ENCODE measurements at places on chromosomes 4 and X.

GRCh38 chr4:156913234-156913633 lies 58.4 kb downstream of the PDGFC start:
- no peak for DNase-seq

DNA sequence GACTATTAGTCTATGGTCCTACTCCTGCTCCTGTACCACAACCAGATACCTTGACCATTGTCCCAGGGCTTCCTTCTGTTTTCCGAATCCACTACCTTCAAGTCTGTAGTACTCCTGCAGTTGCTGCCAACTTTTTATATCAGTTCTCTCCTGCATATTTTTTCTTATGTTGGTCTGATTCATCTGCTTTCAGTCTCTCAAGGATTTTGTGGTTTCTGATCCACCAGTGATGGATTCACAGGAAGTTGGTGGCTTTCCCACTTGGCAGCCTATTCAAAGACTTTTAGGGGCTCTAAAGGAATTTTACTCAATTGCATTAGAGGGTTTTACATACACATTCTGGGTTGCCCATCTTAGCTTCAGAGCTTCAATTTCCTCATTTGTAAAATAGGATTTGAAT lies 23.6 kb downstream of the KIF4A start:
- peak; percentile 71 for DNase-seq

GRCh38 chr4:15416357-15417232 lies 11.2 kb upstream of the C1QTNF7 start:
- DNase-seq = no peak

DNA sequence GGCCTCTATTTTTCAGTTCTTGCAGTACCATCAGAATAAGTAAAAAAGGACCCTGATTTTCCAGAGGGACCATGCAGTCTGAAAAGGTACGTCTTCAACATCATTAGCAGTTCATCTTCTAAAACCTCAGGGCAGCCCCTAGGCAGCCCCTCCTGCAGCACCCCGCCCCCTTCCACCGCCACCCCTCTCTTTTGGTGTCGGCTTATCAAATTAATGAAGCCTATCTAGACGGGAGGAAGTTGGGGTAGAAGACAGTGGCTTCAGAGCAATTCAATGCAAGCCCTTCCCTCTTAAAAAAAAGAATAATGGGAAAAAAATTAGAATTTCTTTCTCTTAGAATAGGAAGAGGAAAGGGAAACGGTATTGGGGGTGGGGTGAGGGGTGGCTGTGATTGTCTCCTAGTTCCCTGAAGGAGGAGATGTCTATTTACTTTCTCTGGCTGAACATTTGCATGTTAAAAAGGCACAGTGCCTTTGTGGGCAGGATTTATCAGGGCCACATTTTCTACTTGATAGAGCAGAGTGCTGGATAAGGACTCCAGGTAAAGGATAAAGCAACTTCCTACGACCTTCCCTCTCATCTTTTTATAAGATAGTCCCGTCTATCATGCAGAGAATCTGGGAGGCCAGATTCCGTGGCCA lies 159.4 kb downstream of the MGST2 start:
- no peak for DNase-seq

GRCh38 chrX:78333521-78333920 lies 6.1 kb upstream of the CYSLTR1 start:
- no peak for DNase-seq

DNA sequence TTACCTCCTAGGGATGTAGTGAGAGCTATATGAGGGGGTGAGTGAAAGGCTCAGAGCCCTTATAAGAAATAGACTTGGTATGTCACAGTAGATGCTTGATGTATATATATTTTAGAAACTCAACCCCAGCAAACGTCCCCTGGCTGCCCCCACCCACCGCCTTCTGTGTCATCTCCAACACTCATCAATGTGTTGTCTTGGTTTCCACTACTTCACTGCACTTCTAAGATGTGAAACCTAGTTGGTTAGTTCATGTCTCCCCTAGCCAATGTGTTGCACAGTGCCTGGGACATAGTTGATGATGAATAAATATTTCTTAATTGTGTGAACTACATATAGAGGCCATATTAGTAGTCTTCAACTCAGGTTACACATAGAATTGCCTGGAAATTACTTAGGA lies 4.4 kb downstream of the FGFBP2 start:
- DNase-seq = no peak

DNA sequence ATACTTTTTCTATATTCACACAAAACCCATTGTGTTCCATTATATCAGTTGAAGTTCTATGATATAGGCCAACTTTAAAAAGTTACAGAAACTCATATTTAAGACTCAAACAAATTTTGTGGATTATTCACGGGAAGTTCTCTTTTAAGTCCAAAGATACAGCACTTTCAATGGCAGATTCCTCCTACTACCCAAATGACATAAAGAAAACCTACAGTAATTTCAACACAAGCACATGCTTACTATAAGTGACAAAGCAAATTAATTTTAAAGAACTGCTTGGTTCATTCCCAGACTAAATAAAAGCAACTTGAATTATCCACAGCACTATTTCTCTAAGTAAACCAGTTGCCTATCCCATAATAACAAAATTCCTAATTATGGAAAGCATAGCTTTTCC lies 4.1 kb downstream of the PPA2 start:
- DNase-seq = no peak

DNA sequence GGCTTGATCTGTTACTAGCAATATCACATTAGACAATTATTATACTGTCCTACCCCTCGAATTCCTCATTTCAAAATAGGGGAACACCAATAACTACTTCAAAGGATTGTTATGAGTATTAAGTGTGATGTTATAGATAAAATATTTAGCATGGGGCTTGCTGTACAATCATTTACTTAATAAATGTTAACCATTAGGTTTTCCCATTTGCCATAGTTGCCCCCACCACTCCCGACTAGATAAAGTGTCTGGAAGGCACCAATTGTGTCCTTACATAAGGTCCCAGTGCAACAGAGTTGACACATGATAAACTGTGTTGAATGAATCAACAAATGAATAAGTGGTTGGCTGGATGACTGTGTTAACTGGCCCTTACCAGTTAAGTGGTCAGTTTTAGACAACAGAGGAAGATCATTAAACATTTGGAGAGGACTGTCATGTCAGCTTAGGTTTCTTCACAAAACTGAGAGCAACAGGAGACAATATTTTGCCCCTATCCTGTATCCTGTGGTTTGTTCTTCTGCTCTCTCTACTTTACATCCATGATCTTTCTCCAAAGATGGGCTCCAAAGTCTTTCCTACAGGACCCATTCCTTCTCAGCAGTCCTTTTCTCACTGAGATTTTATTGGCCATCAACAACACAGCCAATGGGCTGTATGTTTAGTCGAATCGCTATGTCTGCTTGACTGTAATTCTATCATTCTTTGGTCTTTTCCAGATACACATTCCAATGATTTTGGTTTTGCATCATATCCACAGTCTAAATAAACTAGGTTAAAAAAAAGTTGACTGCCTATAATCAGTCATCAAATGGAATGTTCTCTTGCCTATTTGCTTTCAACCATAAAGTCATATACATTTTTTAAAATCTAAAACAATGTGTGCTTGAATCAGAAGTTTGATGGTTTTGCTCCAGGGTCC lies 74.4 kb downstream of the RNF150 start:
- DNase-seq = peak; percentile 91

- DNase-seq = peak; percentile 47
Observed at GRCh38 chr4:141571362-141571761, 65.0 kb upstream of the IL15 start.

- peak; percentile 25 for DNase-seq
Observed at GRCh38 chrX:68183612-68184214, 249.6 kb downstream of the OPHN1 start.

GRCh38 chr4:102578270-102578669 lies 77.1 kb downstream of the NFKB1 start:
- no peak for DNase-seq

GRCh38 chr4:87498446-87498900 lies 30.7 kb downstream of the SPARCL1 start:
- DNase-seq = peak; percentile 85

DNA sequence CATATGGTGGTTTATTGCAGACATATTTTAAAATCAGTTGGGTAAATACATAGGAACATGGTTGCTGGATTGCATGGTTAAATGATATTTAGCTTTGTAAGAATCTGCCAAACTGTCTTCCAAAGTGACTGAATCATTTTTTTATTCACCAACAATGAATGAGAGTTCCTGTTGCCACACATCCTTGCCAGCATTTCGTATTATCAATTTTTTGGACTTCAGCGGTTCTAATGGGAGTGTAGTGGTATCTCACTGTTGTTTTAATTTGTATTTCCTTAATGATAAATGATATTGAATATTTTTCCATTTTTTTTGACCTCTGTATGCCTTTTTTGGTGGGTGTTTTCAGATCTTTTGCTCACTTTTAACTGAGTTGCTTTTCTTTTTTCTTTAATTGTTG lies 1.4 kb upstream of the MTHFD2L start:
- DNase-seq = no peak

DNA sequence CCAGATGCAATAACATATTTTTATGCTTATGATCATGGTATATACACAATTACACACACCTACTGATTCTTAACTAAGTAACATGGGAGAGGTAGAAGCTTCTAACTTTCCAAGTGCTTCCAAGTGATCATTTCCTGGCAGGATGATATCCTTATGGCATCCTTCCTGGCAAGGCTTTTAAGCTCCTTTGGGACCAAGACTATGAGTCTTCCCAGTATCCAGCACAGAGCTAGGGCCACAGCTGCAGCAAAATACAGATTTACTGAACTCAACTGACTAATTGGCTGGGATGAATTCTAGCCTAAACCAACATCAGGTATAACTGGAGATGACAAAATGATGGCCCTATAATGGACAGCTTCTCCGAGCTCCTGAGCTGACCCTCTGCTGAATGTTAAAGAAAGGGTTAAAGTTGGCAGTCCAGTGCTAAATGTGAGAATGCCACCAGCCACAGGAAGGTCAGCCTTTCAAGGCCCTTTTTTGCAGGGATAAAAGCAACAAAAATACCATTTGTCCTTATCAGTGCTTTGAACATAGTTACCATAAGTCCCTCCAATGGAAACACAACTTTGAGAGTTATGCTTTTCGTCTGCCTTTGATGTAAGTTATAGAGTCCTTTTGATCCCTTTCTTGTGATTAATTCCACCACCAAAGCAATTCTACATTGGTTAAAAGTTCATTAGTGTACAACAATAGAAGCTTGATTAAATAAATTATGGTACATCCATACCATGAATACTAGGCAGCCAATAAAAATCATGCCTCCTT lies 73.4 kb downstream of the MGST2 start:
- no peak for DNase-seq

GRCh38 chr4:73603271-73603710 lies 16.9 kb downstream of the RASSF6 start:
- peak; percentile 49 for DNase-seq

DNA sequence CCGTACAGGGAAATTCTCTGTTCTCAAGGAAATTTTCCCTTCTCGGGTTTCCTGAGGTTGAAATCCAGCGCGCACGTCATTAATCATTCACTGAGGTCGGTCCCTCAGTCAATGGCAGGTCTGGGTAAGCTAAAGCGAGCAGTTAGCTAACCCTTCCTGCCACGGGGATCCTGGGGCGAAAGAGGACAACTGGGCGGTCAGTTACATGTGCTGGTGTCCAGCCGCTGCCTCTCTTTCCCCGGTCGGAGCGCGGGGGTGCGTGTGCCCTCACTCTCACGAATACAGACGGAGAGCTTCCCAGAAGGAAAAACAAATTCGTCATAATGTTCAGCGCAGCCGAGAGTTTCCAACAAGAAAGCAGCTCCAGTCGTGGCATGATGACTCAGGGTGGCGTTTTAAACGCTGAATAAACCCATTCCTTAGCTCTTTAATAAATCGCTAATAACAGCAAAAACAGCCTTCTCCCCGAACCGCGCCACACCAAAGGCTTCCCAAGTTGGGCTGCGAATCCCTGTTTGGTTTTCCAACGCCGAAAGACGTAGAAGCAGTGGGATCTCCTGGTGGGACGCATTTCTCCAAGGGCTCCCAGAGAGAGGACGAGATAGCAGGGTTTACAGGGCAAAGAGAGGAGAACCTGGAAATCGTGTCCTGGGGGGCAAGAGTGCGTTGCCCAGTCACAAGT lies 752 bp upstream of the FGF5 start:
- DNase-seq = peak; percentile 80

GRCh38 chr4:53235547-53235946 lies 130.3 kb downstream of the SCFD2 start:
- no peak for DNase-seq

DNA sequence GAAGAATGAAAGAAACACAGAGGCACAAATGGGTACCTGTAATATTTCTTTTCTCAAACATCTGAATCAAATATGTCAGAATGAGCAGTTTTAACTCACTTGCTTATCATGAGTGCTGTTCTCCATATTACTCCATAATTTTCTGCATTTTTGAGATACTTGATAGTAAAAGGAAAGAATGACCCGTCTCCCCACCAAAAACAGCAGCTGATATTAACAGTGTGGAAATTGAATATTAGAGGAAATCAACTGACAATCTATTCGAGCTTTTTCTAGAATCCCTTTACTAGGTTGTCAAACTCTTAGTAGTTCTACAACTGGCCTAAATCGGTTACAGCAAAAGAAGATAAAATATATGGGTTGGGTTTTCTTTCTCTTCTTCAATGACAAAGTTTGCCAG lies 49.9 kb upstream of the HELT start:
- DNase-seq = no peak

DNA sequence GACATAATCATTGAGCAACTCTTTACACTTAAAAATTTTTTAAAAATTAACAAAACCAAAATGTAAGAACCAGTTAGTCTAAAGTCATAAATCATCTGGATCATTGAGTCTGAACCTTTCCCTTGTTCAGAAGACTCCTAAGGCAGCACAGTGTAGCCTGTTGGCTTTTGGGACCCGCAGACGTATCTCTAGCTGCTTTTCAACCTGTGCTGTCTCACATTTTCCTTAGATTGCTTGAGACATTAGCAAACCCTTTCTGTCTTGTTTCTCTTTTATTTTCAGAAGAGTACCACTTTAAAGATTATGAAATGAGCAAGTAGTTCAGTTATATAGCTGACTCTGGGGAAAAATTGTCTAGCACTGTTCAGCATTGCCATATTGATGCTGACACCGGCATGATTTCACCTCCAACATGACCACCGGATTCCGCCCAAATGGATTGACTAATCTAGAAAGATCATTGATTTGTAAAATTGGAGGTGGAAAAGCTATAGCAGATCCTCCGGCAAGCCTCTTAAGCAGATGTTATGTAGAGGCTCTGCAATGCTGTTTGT lies 8.9 kb downstream of the TCEANC start:
- DNase-seq = no peak

GRCh38 chr4:16290681-16291420 lies 64.6 kb upstream of the TAPT1 start:
- DNase-seq = no peak

DNA sequence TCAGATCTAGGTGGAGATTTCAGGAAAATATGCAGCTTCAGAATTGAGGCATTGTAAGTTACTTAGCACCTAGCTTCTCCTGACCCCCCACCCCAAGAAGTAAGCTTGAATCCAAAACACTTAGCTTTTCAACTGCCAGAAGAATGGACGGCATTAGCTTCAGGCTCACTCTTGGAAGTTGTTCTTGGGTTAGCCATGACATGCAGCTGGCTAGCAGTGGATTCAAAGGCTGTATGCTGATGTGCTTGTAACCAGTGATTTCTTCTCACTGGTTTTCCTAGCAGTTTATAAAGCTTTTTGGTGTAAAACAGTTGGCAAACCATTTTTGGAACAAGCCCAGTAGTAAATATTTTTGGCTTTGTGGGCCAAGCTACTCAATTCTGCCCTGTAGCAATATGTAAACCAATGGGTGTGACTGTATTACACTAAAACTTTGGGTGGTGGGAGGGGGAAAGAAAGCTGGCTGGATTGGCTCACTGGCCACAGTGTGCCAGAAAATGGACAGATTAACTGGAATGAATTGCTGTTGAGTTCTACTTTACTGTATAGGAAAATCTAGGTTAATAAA lies 85.6 kb downstream of the SHROOM2 start:
- no peak for DNase-seq

- DNase-seq = no peak
Observed at GRCh38 chr4:126715681-126716080, 917.1 kb upstream of the INTU start.

Measured in fibroblast of skin of abdomen (primary cell).